ENCODE measurements at places on chromosomes 1 and 21.
A peak's percentile ranks its signal among the peaks of the same experiment; 100 is the strongest.

DNA sequence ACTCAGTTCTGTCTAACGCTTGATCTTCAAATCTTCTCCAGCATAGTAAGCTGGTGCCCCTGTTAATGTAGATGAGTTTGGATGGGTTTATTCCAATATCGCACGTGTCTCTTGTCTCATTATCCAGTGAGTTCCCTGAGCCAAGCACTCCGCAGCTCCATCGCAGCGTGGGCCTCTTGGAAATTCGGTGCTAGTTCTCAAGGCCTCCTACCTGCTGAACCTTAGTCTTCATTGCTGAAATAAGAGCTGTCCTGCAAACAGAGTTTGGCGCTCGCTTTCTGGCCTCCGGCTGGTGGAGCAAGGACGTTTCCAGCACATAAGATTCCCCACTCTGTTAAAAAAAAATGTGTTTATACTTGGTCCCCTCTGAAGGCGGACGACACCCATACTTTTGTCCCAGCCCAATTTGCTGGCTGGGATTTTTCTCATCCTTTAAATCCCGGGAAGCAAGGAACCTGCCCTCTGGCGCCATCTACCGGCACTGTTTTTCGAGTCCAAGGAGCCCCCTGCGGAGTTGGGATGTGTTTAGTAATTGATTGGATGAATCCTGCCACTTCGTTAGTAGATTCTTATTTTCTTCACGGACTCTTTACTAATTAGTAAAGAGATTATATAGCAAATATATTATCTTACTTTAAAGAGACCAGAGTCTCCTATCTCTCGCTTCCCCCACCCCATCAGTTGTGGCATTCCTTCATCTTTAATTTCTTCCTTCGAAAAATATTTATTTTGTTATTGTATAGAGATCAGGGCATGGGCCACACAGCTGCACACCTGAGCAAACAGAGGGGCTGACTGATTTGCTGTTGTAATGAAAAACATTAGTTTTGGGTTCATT is 14.7 kb downstream of the JUN start:
- peak; percentile 69 for DNase-seq

DNA sequence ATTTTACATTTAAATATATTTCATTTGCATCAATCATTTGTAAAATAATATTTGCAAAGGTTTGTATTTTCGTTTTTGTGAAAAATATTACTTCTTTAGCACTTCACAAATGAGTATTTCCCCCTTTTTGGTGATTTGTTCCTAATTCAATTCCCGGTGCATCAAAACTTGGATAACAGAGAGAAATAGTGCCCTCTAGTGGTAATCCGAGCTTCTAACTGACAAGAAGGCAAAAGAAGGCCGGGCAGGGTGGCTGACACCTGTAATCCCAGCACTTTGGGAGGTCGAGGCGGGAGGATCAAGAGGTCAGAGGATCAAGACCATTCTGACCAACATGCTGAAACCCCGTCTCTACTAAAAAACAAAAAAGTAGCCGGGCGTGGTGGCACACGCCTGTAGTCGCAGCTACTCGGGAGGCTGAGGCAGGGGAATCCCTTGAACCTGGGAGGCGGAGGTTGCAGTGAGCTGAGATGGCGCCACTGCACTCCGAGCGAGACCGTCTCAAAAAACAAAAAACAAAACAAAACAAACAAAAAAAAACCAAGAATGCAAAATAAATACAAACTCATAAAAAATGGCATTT is 137.7 kb downstream of the COL11A1 start:
- DNase-seq, result peak; percentile 41

GRCh38 chr1:42910985-42911384 is 47.7 kb downstream of the SLC2A1 start:
- no peak for DNase-seq

DNA sequence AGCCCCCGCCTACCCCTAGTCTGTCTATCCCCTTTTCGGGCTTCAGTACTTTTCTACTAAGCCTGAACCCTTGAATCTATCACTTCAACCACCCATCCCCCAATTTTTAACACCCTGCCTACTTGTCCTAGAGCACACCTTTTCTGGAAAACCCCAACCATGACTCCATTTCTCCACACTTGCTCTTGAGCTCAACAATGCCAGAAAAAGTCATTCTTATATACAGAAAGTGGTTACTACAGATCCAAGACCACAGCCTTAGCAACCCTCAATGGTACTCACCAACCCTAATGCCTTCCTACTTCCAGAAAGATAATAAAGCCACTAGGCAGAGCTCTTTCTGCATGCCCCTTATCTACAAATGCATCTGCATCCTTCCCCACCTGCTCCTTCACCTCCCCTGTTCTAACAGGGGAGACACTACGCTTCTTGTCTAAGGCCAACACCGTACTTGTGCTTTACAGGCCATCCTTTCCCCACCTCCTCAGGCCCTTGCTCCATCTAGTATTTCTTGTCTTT is 41.2 kb downstream of the DMAP1 start:
- no peak for DNase-seq

- peak; percentile 76 for DNase-seq
Observed at GRCh38 chr21:45102391-45102932, 28.1 kb downstream of the ADARB1 start.

- DNase-seq, result no peak
Observed at GRCh38 chr1:147630447-147630846, 39.9 kb downstream of the ACP6 start.
